Body of pancreas (tissue), 4 donors: ENCODE measurements at places on chromosomes 5 and 9.
A peak's percentile ranks its signal among the peaks of the same experiment; 100 is the strongest.

DNA sequence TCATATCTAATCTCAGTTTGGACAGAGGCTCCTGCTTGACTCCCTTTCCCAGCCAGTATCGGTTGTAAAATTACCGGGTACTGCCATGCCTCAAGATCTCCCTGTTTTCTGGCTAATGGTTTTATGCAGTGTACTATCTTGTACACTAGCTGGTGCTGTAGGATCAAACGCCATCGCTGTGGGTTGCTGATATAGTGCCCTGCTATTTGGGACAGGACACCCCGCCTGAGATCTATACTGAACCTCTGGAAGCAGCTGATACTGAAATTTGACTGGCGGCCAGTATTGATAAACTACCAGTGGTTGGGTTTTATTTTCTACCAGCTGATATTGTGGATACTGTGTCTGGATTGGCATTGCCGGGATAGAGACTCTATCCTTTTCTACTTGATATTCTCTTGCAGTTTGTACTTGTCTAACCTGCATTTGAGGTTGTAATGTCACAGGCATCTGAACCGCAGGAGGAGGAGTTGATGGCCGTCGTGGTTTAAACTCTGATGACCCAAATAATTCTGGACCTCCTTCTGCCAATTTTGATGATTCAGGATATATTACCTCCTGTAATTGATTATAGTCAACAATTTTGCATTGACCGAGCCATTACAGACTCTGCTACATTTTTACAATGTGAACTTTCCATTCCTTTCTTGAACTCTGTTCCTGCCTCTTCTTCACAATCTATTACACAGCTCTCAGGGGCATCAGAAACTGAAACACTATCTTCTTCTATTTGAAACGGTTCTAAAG lies 112.5 kb upstream of the LARP1 start:
- H3K36me3 ChIP-seq, result no peaks in the 10 kb centered on the region
- H3K4me3 ChIP-seq, result no peak overlapping the region
- no peaks in the 10 kb centered on the region for H3K27me3 ChIP-seq
- peaks cover 17% of the 10 kb centered on the region for H3K4me1 ChIP-seq

DNA sequence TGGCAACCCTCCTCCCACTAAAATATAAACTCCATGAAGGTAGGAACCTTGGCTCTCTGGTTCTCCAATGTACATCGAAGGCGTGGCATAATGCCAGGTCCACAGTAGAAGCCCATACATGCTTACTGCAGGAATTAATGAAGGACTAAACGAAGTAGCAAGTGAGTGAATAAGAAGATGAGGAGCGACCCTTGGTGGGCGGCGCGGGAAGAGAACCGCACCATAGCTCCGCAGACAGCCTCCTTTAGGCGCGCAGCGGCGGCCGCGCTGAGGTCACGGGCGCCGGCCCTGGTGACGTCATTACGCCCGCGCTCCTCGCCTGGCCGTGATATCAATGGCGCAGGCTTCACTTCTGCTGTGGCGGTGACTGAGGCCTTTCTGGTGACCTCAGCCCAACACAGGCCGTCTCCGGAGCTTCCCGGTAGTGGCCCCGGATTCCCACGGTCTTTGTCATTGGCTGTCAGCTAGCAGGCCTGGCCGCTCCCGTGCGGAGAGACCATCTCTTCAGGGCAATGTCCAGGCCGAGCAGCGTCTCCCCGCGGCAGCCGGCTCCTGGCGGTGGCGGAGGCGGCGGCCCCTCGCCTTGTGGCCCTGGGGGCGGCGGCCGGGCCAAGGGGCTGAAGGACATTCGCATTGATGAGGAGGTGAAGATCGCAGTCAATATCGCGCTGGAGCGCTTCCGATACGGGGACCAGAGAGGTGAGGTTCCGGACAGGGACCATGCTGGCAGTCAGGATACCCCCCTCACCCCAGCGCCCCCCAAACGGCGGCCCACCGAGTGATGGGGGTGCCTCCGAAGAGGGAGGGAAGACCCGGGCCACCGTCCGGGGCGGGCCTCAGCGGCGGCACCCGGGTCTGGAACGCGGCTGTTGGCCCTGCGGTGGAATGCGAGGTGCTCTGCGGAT lies at the start of gene YTHDC2:
YTHDC2 (plus strand) TSS at position 311 of the 905 bp plus-strand sequence; CDS start at position 513, 202 bp downstream.
- peak within 1 kb of the TSS; percentile 64 for H3K4me3 ChIP-seq
- no peaks in the 10 kb centered on the region for H3K27me3 ChIP-seq
- peak within 1 kb of the TSS; percentile 88 for H3K27ac ChIP-seq
- peak; percentile 87 for DNase-seq

GRCh38 chr9:95459178-95459577 lies 57.6 kb downstream of the PTCH1 start:
- DNase-seq, result no peak
- no peaks in the 10 kb centered on the region for H3K27me3 ChIP-seq
- H3K27ac ChIP-seq, result no peak overlapping the region
- no peak overlapping the region for H3K4me3 ChIP-seq
- no peaks in the 10 kb centered on the region for H3K4me1 ChIP-seq

GRCh38 chr5:115818821-115819220 lies 2.4 kb upstream of the CDO1 start:
- DNase-seq, result no peak
- H3K4me3 ChIP-seq, result no peak overlapping the region
- no peaks in the 10 kb centered on the region for H3K36me3 ChIP-seq
- peaks cover 7% of the 10 kb centered on the region for H3K27me3 ChIP-seq

- no peak overlapping the region for H3K27ac ChIP-seq
- H3K4me3 ChIP-seq, result no peak overlapping the region
- DNase-seq, result no peak
- peaks cover 4% of the 10 kb centered on the region for H3K4me1 ChIP-seq
These were observed 12.3 kb downstream of the CCNH start for GRCh38 chr5:87400305-87400899.

GRCh38 chr9:92380603-92381002 lies 23.8 kb downstream of the OGN start:
- no peak overlapping the region for H3K4me3 ChIP-seq
- no peaks in the 10 kb centered on the region for H3K4me1 ChIP-seq
- H3K27me3 ChIP-seq, result no peaks in the 10 kb centered on the region
- no peaks in the 10 kb centered on the region for H3K36me3 ChIP-seq
- no peak overlapping the region for H3K27ac ChIP-seq
- no peak for DNase-seq

- H3K4me3 ChIP-seq, result no peak overlapping the region
- no peaks in the 10 kb centered on the region for H3K4me1 ChIP-seq
- no peaks in the 10 kb centered on the region for H3K36me3 ChIP-seq
- no peaks in the 10 kb centered on the region for H3K27me3 ChIP-seq
These were observed 250.1 kb downstream of the CEMIP2 start for GRCh38 chr9:71518045-71518827.

DNA sequence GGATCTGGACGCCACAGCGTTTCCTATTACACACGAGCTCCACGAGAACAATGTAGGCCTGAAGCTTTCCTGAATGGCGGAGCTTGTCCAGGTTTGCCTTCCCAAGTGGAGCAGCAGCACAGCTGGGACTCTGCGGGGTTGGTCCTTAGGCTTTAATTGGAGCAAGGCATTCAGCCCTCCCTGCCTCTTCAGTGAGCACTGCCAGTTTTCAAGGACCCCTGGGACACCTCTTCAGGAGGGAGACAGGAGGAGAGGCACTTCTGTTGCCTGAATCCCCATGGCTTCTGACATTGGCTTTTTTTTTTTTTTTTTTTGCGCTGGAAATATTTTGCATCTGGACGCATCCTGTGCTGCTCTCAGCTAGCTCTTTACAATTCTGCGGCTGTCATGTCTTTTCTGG lies 179.4 kb downstream of the SEMA6A start:
- peaks cover 25% of the 10 kb centered on the region for H3K4me1 ChIP-seq
- no peaks in the 10 kb centered on the region for H3K36me3 ChIP-seq
- no peak overlapping the region for H3K27ac ChIP-seq
- no peak for DNase-seq
- no peak overlapping the region for H3K4me3 ChIP-seq
- H3K27me3 ChIP-seq, result no peaks in the 10 kb centered on the region

DNA sequence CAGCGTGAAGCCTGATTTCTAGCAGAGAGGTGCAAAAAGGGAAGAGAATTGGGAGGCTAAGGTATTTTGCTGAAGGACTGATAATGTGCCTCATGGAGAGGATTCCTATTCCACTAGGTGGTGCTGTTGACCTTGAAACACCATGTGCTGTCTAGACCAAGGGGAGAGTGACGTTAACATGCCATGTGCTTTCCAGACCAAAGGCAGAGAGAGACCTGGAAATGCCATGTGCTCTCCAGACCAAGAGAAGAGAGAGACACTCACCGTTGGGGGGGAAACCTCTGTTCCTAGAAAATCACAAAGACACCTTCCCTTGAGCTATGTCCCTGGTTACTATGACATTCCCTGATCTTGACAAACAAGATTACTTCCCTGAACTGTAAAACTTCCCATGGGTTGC lies 286.0 kb upstream of the TUSC1 start:
- no peaks in the 10 kb centered on the region for H3K27me3 ChIP-seq
- H3K4me1 ChIP-seq, result no peaks in the 10 kb centered on the region
- H3K27ac ChIP-seq, result no peak overlapping the region
- no peaks in the 10 kb centered on the region for H3K36me3 ChIP-seq
- no peak overlapping the region for H3K4me3 ChIP-seq

DNA sequence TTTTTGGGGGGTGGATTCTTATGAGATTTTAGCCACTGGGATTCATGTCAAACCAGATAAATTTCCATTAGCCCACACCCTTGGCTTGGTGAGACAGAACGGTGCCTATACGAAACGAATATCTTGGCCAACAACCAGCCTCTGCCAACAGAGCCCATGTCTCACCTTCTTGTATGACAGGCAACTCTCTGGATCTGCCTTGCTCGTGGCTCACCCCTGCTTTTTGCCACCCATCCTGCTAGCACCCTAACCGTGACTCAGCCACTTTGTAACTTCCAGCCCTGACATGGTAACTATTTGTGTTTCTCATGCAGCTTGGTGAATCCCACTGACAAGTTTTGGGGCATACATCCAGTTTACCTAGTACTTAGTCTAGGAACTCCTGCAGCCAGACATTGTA lies 457.0 kb downstream of the SPATA31D1 start:
- H3K4me3 ChIP-seq, result no peak overlapping the region
- H3K36me3 ChIP-seq, result no peaks in the 10 kb centered on the region
- DNase-seq, result no peak
- no peaks in the 10 kb centered on the region for H3K27me3 ChIP-seq

- no peak overlapping the region for H3K27ac ChIP-seq
- DNase-seq, result no peak
- H3K36me3 ChIP-seq, result no peaks in the 10 kb centered on the region
- H3K4me1 ChIP-seq, result peaks cover 15% of the 10 kb centered on the region
- H3K27me3 ChIP-seq, result no peaks in the 10 kb centered on the region
These were observed 1.3 kb upstream of the ITGA2 start for GRCh38 chr5:52987711-52988331.

GRCh38 chr5:32339878-32340277 lies 27.1 kb upstream of the MTMR12 start:
- no peak overlapping the region for H3K27ac ChIP-seq
- no peaks in the 10 kb centered on the region for H3K27me3 ChIP-seq
- no peak for DNase-seq
- no peaks in the 10 kb centered on the region for H3K4me1 ChIP-seq
- H3K36me3 ChIP-seq, result no peaks in the 10 kb centered on the region
- H3K4me3 ChIP-seq, result no peak overlapping the region

- DNase-seq, result no peak
- H3K4me3 ChIP-seq, result no peak overlapping the region
- H3K27me3 ChIP-seq, result no peaks in the 10 kb centered on the region
- no peak overlapping the region for H3K27ac ChIP-seq
- H3K4me1 ChIP-seq, result no peaks in the 10 kb centered on the region
- no peaks in the 10 kb centered on the region for H3K36me3 ChIP-seq
These were observed 93.2 kb upstream of the CXCL14 start for GRCh38 chr5:135671966-135672365.

DNA sequence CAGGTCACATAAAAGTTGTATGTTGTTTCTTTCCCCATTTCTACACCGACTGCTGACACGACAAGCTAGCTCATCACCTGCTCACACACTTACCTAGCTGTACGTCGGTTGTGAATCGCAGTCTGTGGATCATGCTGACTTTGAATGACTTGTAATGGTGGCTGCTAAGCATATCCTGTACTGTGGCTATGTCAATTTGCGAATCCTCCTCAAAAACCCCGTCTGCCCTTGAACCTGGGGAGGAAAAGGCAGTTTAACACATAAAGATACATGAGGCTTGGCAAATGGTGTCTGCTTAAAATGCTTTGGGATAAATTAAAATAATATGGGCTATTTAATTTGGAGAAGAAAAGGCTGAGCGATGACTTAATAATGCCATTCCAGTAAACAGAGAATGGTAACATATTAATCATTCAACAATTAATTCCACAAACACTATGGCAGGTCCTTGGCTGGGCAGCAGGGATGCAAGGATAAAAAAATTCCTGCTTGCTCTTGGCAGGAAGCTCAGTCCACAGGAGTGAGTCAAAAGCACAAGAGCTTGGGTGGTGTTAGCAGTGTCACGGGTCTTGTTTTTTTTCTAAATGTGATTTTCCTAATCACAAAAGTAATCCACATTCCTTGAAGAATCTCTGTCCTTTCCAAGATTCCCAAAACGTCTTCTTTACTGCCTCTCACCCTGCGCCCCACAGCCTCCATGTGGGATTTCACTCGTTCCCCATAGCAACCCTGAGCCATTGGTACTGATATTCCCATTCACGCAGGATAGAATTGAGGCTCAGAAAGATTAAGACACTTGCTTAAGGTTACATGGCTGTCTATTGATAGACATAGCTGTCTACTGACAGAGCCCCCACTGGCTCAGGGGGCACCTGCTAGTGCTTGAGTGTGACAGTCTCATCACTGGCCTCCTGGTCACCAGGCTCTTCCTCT lies 222.4 kb downstream of the MAPKAP1 start:
- H3K4me3 ChIP-seq, result no peak overlapping the region
- peak; percentile 37 for DNase-seq
- H3K4me1 ChIP-seq, result peaks cover 12% of the 10 kb centered on the region
- H3K27me3 ChIP-seq, result no peaks in the 10 kb centered on the region
- no peaks in the 10 kb centered on the region for H3K36me3 ChIP-seq

DNA sequence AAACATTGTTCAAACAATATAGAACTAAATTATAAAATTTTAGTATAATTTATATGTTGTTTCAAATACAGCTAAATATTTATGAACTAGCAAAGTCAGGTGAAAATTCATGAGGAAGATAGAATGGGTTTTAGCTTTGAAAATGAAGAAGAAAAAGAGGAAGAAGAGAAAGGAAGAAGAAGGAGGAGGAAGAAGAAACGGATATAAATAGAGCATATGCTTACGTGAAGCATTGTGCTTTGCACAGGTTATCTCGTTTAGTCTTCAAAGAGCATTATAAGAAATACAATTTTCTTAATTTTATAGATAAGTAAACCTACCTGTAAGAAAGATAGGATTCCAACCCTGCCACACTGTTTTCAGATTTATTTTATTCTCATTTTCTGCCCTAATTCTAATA lies 620.6 kb upstream of the DAB2 start:
- H3K4me3 ChIP-seq, result no peak overlapping the region
- H3K4me1 ChIP-seq, result no peaks in the 10 kb centered on the region
- no peak for DNase-seq
- H3K27me3 ChIP-seq, result no peaks in the 10 kb centered on the region

DNA sequence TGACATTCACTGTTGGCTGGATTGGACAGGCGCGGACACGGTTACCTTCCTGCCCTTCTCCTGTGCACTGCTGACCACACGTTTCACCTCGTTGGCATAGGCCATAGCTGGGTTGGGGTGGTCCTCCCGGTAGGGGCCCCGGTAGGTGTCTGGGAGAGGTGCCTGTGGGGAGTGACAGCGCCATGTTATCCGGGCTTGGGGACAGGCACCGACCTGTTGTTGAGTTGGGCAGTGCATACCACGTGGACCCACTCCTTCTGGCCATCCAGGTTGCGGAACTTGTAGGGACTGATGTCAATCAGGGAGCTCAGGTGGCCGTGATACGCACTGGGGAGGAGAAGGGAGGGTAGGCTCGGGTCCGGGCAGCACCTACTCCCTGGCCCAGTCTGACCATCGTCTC lies 8.2 kb downstream of the PHYKPL start:
- H3K4me3 ChIP-seq, result no peak overlapping the region
- peaks cover 2% of the 10 kb centered on the region for H3K4me1 ChIP-seq
- no peak overlapping the region for H3K27ac ChIP-seq
- H3K27me3 ChIP-seq, result no peaks in the 10 kb centered on the region
- no peak for DNase-seq
